Stimulated activated CD8-positive, alpha-beta memory T cell treated with anti-CD3 and anti-CD28 coated beads, Interleukin-15, amount 100 ng/mL, for 24 hours (primary cell): ENCODE measurements at places on chromosomes 7 and 10.

DNA sequence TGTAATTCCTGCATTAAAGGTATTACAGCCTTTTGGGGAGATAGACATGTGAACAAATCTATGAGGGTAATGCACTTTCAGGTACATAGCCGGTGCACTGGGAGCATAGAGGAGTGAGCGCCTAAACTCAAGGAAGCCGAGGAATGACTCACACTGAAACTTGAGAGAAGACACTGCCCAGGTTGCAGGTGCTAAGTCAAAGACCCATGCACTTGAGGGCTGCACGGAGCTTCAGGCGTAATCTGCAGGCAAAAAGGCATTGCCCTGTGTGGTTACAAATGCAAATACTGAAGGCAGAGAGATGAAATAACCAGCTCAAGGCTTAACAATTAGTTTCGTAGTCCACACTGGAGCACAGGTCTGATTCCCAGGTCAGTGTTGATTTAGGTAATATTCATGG is 51.0 kb upstream of the OSBPL3 start:
- DNase-seq, result no peak

DNA sequence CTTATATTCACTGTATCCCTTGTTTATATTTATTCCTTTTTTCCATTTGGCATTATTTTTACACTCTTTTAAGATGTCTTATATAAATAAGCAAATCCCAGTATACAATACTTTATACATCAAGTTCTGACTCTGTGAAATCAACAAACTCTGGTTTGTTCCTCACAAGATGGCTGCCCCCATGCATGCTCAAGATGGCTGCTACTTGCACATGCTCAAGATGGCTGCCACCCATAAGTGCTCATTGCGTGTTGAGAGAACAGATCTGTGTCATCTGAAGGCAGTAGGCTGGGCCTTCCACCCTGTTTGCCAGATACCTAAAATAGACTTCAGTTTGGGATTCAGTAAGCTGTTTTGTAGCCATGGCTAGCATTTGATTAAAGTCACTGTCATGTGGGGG is 666.2 kb downstream of the TYW1 start:
- no peak for DNase-seq

DNA sequence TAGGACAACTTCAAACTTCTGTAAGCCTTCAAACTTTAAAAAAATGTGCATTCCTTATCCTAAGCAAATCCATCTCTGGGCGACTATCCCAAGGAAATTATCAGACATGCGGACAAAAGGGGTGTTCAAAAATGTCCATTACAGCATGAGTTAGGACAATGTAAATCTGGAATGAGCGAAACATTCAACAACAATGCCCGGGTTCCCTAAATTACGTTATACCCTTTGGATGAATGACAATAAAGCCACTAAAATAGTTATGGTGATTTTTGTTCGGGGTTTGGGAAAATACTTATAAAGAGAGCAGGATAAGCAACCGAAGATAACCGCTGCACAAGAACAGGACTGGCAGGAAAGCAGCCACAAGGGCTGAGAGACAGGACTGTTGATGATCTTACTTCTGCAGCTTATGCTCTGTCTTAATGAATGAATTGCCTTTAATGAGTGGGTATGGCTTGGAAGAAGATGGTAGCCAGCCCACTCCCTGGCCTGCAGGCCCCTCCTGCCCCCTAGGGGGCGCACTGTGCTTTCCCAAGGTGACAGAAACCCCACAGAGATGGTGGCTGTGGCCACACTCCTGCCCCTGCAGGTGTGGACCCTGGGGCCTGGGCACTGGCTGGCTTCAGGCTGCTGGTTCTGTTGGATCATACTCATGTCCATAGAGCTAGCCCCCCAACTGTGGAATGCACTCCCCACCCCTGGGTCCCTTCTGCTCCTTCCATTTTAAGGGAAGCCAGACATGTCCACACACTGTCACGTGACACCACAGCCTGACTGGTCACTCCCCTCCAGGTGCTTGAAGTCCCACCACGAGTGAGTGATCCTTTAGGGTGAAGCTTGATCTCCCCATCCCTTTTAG is 45.0 kb downstream of the ZCCHC24 start:
- peak; percentile 37 for DNase-seq

DNA sequence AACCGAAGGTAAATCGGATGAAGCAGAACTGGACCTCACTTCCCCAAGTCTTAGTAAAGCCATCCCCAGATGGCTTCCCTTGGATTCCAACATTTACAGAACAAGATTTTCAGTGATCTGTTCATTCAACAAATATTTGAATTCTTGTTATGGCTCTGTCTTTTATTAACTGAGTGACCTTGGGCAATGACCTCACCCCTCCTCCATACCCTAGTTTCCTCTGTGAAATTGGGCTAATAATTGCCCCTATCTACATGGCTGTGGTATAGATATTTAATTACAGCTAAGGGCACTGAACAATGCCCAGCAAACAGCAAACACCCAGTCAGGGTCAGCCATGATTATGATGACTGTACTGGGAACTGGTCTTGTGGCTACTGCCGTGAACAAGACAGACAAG is 19.1 kb downstream of the TECTB start:
- no peak for DNase-seq

GRCh38 chr7:99142727-99143520 is 984 bp downstream of the SMURF1 start:
- DNase-seq, result peak; percentile 66

DNA sequence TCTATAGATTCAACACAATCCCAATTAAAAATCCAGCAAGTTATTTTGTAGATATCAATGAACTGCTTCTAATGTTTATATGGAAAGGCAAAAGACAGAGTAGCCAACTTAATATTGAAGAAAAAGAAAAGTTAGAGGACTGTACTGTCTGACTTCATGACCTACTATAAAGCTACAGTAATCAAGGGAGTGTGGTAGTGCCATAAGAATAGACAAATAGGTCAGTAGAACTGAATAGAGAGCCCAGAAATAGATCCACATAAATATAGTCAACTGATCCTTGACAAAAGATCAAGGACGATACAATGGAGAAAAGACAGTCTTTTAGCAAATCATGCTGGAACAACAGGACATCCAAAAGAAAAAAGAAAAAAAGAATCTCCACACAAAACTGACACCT is 7.4 kb upstream of the EEPD1 start:
- DNase-seq, result no peak

GRCh38 chr7:151984612-151985011 is 28.4 kb downstream of the GALNTL5 start:
- DNase-seq, result no peak

- no peak for DNase-seq
Observed at GRCh38 chr10:83925133-83925532, 214.2 kb upstream of the GHITM start.

- no peak for DNase-seq
Observed at GRCh38 chr10:70685455-70685911, 13.2 kb downstream of the ADAMTS14 start.

GRCh38 chr10:71237843-71238623 is 25.7 kb downstream of the UNC5B start:
- no peak for DNase-seq

- no peak for DNase-seq
Observed at GRCh38 chr10:117472872-117473271, 69.7 kb upstream of the EMX2 start.

GRCh38 chr7:101567230-101567629 is 61.9 kb downstream of the MYL10 start:
- no peak for DNase-seq

DNA sequence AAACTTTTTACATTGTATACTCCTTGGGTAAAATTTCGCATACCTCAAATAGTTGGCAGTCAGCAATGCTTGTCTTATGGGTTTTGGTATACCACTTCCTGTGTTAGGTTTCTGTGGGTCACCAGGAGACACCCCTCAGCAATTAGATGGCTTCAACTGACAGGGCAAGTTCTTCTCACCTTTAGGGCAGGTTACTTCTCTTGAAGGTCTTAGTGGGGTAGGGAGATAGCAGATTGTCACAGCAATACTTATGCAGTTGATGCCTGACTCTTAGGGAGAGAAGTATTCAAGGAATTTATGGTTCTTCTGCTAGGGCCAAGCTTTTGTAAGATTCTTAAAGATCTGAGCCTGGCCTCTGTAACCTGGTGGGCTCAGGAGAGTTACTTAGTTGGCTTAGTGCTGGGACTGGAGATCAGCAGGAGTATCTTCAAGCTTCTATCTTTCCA is 42.9 kb downstream of the MKLN1 start:
- no peak for DNase-seq

GRCh38 chr7:93374345-93374940 is 142.3 kb downstream of the VPS50 start:
- no peak for DNase-seq

DNA sequence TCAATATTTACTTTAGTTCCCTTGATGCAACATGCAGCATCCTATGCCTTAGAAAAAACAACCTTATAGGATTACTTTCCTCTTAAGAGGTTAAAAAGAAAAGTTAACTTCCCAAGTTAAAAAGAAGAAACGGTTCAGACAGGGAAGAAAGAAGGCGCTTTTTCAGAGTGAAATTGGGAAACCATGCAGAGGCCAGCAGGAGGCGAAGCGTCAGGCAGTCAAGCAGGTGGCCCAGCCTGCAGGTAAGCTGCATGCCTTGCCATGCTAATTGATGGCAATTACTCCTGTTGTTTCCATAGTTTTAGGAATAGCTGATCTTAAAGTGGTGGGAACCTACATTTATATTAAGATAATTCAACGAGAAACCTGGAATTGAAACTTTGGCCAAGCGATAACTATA is 302.6 kb upstream of the SP4 start:
- DNase-seq, result no peak
